SHP77 (cell line): ENCODE measurements at places on chromosomes 7 and 10.

GRCh38 chr10:102963756-102964025 lies 45.6 kb downstream of the CNNM2 start:
- no peak for DNase-seq

GRCh38 chr7:44277851-44278250 lies 47.5 kb downstream of the CAMK2B start:
- DNase-seq, result peak; percentile 44

DNA sequence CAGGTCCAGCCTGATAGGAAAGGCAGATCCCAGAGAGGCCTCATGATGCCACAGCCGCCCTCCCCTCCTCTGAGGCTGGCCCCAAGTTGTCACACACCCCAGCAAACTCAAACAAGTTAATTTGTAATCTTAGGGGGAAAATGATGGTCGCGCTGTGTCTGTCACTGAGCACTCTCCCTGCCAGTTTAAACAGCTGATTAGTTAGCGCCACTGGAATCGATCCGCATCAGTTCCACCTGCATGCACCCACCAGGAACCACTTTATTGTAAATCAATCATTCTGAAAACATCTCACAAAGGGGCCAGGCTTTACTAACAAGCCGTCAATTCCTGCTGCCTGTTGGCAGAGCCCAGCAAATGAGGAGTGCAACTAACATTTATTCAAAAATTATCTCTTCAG lies 870.9 kb downstream of the KCNMA1 start:
- DNase-seq, result no peak

DNA sequence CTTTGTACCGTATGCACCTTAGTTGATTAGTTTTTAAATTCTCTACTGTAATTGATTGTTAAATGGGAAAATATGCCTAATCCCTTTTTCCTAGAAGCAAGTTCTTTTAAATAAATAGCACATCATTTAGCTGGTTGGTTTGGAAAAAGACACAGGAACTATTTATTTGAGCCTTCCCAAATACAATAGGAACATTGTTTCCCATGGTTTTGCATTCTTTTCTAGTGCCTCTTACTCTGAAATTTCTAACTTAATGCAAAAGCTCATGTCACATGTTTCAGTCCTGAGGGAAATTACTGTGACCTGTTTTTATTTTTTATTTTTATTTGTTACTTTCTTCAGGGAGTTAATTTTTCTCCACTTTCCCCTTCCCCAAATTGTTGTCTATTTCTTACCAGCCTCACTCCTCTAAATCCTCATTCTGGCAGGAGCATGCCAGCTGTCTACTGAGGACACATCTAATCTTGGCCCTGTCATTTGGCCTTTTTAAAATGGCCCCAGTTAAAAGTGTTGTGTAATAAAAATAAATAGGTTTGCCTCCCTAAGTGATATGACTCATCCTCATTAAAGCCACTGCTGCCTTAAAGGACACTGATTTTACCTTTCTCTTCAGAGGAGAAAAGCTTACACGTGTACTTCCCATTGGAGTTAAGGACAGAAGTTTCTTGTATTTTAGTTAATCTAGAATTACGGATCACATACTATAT lies 94.5 kb downstream of the PPP1R3A start:
- DNase-seq, result no peak

- DNase-seq, result no peak
Measured at GRCh38 chr7:31071645-31072029, 19.5 kb downstream of the ADCYAP1R1 start.

- no peak for DNase-seq
Measured at GRCh38 chr7:31512166-31512565, 1.7 kb upstream of the ITPRID1 start.

- DNase-seq, result no peak
Measured at GRCh38 chr7:133770863-133771492, 356.2 kb upstream of the LRGUK start.

DNA sequence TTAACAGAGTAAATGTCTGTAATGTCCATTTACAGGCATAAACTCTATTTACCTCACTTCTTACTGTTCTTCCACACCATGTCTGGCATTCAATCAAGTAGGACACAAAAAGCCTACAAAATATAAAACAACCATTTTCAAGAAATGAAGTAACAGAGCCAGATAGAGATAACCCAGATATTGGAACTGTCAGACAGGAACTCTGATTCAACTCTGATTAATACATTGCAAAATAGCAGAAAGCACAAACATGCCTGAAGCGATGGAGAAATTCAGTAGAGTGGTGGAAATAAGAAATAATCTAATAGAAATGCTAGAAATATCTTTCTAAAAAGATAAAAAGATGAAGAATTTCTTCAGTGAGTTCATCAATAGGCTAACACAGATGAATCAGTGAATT lies 964.4 kb downstream of the PCDH15 start:
- DNase-seq, result no peak

DNA sequence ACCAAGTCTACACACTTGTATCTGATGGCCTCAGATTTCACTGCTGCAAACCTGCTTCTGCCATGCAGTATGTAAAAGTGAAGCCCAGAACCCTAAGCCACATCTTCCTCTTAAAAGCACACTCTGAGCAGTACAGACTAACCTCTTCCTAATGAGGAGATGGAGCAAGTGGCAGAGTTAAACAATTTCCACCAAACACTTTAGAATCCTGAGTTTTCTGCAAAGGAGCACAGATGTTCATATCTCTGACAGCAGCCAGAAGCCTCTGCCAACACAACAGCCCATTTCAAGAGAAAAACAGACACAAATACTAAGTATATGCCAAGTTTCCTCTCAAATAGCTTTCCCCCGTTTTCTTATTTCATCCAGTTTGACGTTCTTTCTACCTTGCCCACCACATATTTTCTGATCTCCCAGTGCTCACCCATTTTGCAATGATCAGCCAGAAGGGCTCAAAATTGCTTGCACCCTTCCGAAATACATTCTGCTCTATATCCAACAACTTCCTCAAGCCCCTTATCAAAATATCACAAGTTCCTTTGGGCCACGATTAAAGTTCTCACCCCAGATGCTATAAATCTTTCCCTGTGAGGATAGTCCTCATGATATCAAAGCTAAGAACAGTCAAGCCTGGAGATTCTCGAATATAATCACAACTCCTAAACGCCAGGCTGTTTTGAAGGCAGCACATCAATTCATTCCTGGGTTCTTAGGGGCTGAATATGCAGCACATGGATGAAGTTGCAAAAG lies 27.5 kb downstream of the ELMO1 start:
- no peak for DNase-seq

GRCh38 chr10:63204667-63205391 lies 71.7 kb downstream of the NRBF2 start:
- DNase-seq, result no peak

DNA sequence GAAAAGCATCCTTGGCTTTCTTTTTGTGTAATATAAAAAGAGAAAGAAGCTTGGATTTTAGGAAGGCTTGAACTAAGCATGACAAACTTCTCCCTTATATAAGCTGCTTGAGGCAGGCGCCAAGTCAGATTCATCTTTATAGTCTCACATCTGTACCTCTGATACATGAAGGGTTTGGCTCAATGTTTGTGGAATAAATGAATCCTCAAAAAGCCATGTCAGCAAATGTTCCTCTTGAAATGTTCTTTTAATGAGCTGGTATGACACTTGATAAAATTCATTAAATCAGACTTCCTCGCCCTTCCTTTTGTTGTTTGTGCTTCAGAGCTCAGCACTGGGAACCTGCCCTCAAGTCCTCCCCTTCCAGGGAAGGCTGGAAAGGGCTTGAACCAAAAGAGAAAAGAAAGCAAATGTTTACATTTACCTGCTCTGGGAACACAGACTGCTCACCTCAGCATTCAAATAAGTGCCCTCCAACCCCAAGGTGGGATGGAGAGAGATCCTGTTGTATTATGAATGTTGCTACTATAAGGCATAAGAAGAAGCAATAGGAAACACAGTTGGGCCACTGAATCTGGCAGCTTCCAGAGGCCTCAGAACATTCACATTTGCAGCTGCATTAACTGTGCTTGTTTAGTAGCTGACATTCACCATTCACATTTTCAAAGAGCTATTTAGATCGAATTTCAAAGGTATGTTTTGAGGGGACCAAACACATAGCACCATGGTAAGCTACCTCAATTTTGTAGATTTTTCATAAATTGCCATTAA lies 212.6 kb downstream of the CACNA2D1 start:
- DNase-seq, result no peak

GRCh38 chr10:129944456-129944855 lies 19.6 kb downstream of the EBF3 start:
- DNase-seq, result no peak

DNA sequence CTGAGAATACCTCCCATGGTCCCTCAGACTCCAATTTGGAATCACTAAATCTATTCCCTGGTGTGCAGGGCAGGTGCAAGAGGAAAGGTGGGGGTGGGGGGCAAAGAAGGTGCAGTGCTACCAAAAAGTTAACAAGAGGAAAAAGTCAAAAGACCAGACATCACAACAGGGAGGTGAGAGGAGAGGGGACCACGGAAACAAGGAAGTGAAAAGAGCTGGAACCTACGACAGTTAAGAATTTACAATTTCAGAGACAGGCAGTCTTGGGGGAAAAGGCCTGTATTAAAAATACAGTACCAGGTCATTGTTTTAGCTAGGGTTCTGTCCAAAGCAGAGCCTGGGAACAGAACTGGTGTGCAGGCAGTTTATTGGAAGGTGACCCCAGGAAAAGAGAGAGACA lies 14.6 kb downstream of the ITGB1 start:
- DNase-seq, result no peak

DNA sequence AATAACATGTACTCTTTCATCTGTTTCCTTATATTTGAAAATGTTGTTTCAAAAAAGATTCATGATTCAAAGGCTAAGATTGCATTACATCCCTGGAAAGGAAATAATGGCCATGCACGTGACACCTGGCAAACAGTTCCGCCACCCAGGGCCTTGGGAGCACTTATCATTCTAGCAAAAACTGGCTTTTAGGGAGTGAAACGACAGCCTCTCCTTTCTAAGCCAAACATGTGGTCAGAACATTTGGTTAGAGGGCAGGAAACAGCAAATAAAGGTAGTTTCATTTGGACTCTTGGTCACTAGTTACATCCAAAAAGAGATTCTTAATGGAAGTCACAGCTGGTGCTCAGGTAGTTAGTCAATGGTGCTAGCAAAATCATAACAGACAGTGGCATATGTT lies 83.5 kb downstream of the FAS start:
- no peak for DNase-seq

DNA sequence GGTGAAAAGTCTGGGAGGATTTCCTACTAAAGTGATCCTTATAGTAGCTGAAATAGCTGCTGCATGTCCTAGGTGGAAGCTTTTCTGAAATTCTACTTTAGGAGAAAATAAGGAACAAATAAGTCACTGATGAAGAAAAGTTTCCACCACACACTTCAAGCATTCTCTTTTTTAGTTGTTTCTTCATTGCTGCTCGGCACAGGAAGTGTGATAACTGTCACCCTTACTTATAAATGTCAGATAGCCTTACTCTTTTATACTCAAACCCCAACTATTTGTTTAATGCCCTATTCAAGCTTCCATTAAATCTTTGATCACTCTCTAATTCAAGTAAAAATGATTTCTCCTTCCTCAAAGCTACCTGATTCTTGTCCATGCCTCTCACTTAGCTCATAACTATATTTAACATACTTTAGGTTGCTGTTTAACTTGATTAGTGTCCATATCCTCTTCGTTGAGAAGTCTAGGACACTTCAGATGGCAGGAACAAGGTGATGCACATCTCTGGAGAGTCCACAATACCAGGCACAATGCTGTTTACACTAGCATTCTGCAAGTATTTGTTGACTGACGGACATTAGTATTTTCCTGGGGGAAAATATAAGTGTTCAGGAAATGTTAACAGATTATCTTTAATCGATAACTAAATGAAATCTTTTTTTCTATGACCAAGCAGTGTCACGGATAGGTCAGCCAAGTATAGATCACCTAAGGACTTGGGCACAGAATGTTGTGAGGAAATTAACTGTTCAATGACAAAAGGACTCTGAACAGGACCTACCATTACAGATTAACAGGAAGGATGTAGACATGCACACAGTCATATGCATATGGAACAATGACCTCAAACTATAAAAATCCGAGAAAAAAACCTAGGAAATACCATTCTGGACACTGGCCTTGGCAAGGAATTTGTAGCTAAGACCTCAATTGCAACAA lies 67.4 kb downstream of the ZNF438 start:
- no peak for DNase-seq
